ENCODE measurements at places on chromosomes 16 and 17. TPM values are rescaled to one million over a fixed set of nuclear protein-coding genes. Genes with fewer than 3 reads are reported as not detected.
A peak's percentile ranks its signal among the peaks of the same experiment; 100 is the strongest.

The TIMP2 gene
- total RNA-seq: 42.8 TPM

The CAPNS2 gene
- 0.42 TPM for total RNA-seq

The C16orf54 gene
- total RNA-seq: 1.7 TPM

The FUS gene
- 252 TPM for total RNA-seq

The PRAC2 gene
- 12.9 TPM for total RNA-seq

- DNase-seq: no peak
- H3K4me1 ChIP-seq: no peaks in the 10 kb centered on the region
- H3K36me3 ChIP-seq: no peaks in the 10 kb centered on the region
- no peak overlapping the region for H3K4me3 ChIP-seq
- H3K27me3 ChIP-seq: no peaks in the 10 kb centered on the region
- no peak overlapping the region for H3K27ac ChIP-seq
Measured at GRCh38 chr16:16073891-16074881, 124.8 kb downstream of the ABCC1 start.

DNA sequence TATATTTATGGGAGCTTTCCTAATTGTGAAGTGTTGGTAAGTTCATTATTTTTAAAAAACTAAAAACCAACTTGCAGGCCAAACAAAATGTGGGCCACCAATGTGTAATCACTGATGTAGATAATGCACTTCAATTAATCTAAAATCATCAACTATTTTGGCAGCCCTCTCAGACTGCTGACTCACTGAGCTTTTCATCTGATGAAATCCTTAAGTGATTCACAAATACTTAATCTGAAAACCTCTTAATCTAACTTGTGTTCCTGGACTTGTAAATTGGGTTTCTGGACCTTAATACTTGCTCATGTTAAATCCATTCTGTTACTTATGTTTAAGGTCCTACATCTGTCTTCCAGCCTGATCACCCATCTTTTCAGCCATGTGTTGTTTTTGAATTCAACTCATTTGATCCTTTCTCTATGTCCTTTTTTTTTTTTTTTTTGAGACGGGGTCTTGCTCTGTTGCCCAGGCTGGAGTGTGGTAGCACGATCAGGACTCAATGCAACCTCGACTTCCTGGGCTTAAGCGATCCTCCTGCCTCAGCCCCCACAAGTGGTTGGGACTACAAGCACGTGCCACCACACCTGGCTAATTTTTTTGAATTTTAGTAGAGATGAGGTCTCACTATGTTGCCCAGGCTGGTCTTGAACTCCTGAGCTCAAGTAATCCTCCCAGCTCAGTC lies 39.0 kb downstream of the PRKCB start:
- no peak for DNase-seq
- H3K4me1 ChIP-seq: no peaks in the 10 kb centered on the region
- H3K36me3 ChIP-seq: no peaks in the 10 kb centered on the region
- no peak overlapping the region for H3K27ac ChIP-seq
- no peaks in the 10 kb centered on the region for H3K27me3 ChIP-seq

DNA sequence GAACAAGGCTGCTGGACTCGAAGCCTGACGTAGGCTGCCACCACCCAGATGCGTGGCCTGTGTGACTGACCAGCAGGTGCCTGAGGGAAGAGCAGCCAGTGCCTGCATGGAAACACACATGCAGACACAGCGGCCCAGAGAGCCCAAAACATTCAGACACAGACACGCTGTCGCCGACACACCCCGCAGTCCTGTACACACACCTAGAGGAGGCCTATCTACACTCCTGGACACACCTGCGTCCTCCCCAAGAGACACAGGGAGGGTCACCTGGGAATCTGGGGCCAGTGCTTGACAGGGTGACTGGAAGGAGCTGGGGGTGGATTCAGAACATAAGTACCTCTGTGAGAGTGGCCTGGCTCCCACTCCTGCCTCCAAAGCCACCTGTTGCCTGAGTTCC lies 6.1 kb upstream of the TSPOAP1 start:
- H3K27ac ChIP-seq: peak overlapping the region; percentile 88
- H3K36me3 ChIP-seq: no peaks in the 10 kb centered on the region
- H3K4me1 ChIP-seq: no peaks in the 10 kb centered on the region
- no peak overlapping the region for H3K4me3 ChIP-seq
- DNase-seq: no peak

DNA sequence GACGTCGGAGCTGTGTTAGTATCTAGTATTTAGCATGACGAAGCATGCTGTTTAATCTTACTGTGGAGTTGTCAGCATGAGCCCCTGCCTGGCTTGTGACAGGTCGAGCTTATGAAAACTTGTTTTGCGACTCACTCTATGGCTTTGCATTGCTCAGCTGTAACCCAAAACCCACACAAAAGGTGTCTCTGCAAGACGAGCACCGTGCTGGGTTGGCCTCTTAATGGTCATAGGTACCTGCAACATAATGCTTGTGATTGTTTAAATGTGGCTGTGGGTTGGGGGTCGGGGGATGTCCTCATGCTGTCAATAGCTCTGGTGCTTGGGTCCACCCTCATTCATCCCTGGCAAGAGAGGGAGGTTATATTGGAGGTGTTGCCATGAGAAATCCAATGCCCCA lies 5.4 kb downstream of the NTN1 start:
- no peak overlapping the region for H3K27ac ChIP-seq
- H3K36me3 ChIP-seq: no peaks in the 10 kb centered on the region
- no peak overlapping the region for H3K4me3 ChIP-seq
- DNase-seq: no peak

GRCh38 chr16:1982013-1982433 lies 754 bp upstream of the NOXO1 start:
- no peak overlapping the region for H3K4me3 ChIP-seq
- peak overlapping the region; percentile 93 for H3K27ac ChIP-seq
- H3K4me1 ChIP-seq: peaks cover 23% of the 10 kb centered on the region
- peaks cover 8% of the 10 kb centered on the region for H3K27me3 ChIP-seq

DNA sequence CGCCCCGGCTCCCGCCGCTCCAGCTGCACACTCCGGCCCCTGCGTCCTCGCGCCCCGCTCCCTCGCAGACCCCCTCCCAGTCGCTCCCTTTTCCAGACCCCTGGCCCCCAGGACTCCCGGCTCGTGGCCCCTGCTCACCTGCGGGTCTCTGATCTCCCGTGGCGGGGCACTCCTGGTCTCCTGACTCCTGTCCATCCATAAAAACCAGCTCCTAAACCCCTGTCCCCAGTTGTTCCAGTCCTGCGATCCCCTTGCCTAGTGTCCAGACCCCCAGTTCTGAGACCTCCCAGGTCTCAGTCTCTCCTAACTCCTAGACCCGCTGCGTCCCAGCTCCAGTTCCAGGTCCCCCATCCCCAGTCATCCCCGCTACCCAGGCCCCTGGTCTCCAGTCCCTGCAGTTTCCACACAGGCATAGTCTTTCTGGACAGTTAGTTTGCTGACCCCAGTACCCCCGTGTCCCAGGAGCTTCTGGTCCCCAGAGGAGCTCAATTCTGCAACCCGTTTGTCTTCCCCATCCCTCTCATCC lies 379 bp downstream of the SNX29 start:
- no peak for DNase-seq
- no peaks in the 10 kb centered on the region for H3K36me3 ChIP-seq
- H3K27ac ChIP-seq: peak overlapping the region; percentile 57
- H3K27me3 ChIP-seq: no peaks in the 10 kb centered on the region
- peaks cover 13% of the 10 kb centered on the region for H3K4me1 ChIP-seq

DNA sequence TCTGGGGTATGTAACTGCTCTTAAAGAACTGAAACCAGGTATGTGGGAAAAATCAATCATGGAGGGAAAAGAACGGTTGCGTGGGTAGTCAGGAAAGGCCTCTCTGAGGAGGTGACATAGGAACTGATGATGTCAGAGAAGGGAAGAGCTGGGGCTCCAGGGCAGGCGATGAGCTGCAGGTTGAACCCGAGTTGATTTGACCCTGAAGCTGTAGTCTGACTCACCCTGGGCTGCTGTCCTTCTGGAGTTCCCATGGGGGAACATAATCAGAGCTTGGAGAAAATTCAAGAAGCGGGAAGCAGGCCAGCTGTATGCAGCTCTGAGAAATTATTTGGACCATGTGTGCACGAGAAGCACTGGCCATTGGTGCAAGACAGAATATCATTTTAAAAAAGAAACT lies 16.7 kb downstream of the SLC6A2 start:
- H3K27ac ChIP-seq: no peak overlapping the region
- no peak for DNase-seq
- H3K27me3 ChIP-seq: no peaks in the 10 kb centered on the region
- no peak overlapping the region for H3K4me3 ChIP-seq

DNA sequence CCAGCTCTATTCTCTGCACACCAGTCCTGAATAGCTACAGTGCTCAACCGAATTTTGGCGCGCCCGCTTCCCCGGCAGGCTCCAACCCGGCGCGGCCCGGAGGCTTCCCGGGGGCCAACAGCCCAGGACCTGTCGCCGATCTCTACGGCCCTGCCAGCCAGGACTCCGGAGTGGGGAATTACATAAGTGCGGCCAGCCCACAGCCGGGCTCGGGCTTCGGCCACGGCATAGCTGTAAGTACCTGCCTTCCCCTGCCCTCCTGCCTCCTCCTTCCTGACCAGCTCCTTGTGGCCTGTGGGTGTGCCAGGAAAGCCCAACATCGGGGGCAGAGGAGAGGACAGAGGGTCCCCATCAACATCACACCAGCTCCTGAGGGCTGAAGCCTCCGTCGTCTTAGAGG lies 70.2 kb downstream of the CCDC182 start:
- no peaks in the 10 kb centered on the region for H3K36me3 ChIP-seq
- H3K27ac ChIP-seq: no peak overlapping the region
- no peak overlapping the region for H3K4me3 ChIP-seq
- no peaks in the 10 kb centered on the region for H3K4me1 ChIP-seq

DNA sequence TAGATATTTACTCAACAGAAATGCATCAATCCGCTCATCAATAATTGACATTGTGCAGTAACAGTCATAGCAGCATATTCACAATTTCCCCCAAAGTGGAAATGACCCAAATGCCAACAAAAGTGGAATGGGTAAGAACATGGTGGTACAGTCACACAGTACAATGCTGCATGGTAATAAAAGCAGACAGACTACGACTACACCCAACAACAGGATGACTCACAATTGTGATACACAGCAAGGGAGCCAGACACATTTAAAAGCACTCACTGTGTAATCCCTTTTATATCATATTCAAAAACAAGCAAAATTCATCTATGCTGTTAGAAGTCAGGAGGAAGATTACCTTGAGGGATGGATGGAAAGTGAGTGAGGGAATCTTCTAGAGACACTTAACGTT lies 76.5 kb upstream of the NUDT7 start:
- H3K4me3 ChIP-seq: no peak overlapping the region
- DNase-seq: no peak

GRCh38 chr17:36653856-36654255 lies 52.5 kb downstream of the MRM1 start:
- H3K4me3 ChIP-seq: no peak overlapping the region
- no peaks in the 10 kb centered on the region for H3K4me1 ChIP-seq
- no peak overlapping the region for H3K27ac ChIP-seq
- H3K27me3 ChIP-seq: peaks cover 9% of the 10 kb centered on the region
- DNase-seq: no peak
- no peaks in the 10 kb centered on the region for H3K36me3 ChIP-seq

DNA sequence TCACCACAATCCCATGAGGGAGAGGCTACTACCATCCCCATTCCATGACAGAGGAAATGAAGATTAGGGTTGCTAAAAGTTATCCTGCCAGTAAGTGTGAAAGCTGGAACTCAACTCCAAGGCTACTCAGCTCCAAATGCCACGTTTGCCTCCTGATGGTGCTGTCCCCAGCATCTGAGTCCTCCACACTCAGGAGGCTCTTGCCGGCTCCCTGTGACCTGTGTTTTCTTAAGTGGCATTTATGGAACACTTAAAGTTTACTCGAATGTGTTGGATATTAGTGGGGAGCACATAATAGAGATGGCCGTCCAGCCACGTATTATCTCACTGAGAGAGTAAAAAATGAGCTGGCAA lies 267.9 kb downstream of the CBLN1 start:
- no peak overlapping the region for H3K27ac ChIP-seq
- DNase-seq: no peak
- H3K4me1 ChIP-seq: no peaks in the 10 kb centered on the region
- H3K36me3 ChIP-seq: no peaks in the 10 kb centered on the region

DNA sequence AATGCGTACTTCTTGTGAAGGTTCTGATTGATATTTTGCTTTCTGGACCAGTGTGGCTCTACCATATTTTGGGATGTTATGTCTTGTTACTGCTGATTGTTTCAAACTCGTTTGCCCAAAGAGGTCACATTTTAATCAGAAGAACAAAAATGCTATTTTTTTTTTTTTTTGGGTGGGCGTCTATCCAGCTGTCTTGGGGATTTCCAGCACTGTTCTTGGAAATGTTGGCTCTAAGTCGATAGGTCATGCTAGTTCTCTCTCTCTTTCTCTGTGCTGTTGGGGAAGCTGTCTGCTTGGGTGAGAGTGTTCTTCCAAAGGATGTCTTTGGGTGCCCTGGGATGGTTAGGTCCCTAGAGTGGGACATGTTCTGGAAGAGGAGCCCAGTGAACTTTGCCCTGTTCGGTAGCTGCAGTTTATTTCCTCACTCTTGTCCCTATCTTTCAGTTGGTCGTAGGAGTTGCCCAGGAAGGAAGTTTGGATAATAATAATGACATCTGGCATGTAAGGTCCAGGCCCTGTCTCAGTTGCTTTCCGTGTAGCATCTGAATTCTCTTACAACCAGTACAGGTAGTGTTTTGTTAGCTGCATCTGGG lies 2.9 kb downstream of the IRF8 start:
- H3K4me1 ChIP-seq: peaks cover 13% of the 10 kb centered on the region
- H3K36me3 ChIP-seq: no peaks in the 10 kb centered on the region
- no peak overlapping the region for H3K27ac ChIP-seq
- DNase-seq: no peak
- H3K27me3 ChIP-seq: no peaks in the 10 kb centered on the region

- H3K27me3 ChIP-seq: no peaks in the 10 kb centered on the region
- no peaks in the 10 kb centered on the region for H3K4me1 ChIP-seq
- no peak overlapping the region for H3K27ac ChIP-seq
Measured at GRCh38 chr17:42698736-42699414, 16.5 kb downstream of the CNTNAP1 start.

- no peak overlapping the region for H3K4me3 ChIP-seq
- no peak for DNase-seq
- H3K27me3 ChIP-seq: no peaks in the 10 kb centered on the region
- no peaks in the 10 kb centered on the region for H3K4me1 ChIP-seq
- no peaks in the 10 kb centered on the region for H3K36me3 ChIP-seq
- H3K27ac ChIP-seq: no peak overlapping the region
Measured at GRCh38 chr17:14771543-14771942, 470.7 kb downstream of the HS3ST3B1 start.

GRCh38 chr16:77437859-77438258 lies 3.0 kb upstream of the ADAMTS18 start:
- no peaks in the 10 kb centered on the region for H3K36me3 ChIP-seq
- DNase-seq: no peak
- peaks cover 23% of the 10 kb centered on the region for H3K27me3 ChIP-seq

- no peaks in the 10 kb centered on the region for H3K27me3 ChIP-seq
- no peak for DNase-seq
- no peak overlapping the region for H3K27ac ChIP-seq
- H3K36me3 ChIP-seq: no peaks in the 10 kb centered on the region
- H3K4me1 ChIP-seq: no peaks in the 10 kb centered on the region
Measured at GRCh38 chr17:60330731-60331130, 61.2 kb downstream of the USP32 start.
